ENCODE measurements at places on chromosomes 5 and 9.
A peak's percentile ranks its signal among the peaks of the same experiment; 100 is the strongest.

DNA sequence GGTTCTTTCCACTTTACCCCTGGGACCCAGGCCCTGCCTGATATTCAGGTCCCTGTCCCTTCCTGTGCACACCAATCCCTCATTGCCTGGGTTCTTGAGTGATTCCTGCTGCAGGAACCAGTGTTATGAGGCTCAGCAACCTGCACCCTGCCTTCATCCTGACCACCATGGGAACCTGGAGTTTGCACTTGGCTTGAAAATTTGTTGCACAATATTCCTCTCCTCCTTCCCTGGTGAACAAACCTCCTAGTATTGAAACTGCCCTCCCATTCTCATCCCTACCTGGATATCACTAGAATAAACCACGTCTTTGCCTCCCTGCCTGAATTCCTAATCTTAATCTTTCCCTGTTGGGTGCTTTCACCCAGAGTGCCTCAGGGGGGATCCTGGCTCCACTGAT is 52.1 kb upstream of the AFAP1L1 start:
- no peak overlapping the region for H3K27ac ChIP-seq
- H3K27me3 ChIP-seq, result peaks cover 2% of the 10 kb centered on the region
- H3K36me3 ChIP-seq, result no peaks in the 10 kb centered on the region

- no peak overlapping the region for H3K27ac ChIP-seq
- no peaks in the 10 kb centered on the region for H3K36me3 ChIP-seq
- no peaks in the 10 kb centered on the region for H3K4me1 ChIP-seq
- no peak for DNase-seq
Observed at GRCh38 chr5:2817031-2817603, 65.6 kb upstream of the IRX2 start.

GRCh38 chr9:4160249-4160648 is 139.6 kb downstream of the GLIS3 start:
- no peaks in the 10 kb centered on the region for H3K4me1 ChIP-seq
- H3K27me3 ChIP-seq, result no peaks in the 10 kb centered on the region
- H3K4me3 ChIP-seq, result no peak overlapping the region
- no peak for DNase-seq
- no peak overlapping the region for H3K27ac ChIP-seq

GRCh38 chr9:87085521-87085920 is 138.2 kb upstream of the GAS1 start:
- no peak for DNase-seq
- no peaks in the 10 kb centered on the region for H3K27me3 ChIP-seq
- no peaks in the 10 kb centered on the region for H3K36me3 ChIP-seq

DNA sequence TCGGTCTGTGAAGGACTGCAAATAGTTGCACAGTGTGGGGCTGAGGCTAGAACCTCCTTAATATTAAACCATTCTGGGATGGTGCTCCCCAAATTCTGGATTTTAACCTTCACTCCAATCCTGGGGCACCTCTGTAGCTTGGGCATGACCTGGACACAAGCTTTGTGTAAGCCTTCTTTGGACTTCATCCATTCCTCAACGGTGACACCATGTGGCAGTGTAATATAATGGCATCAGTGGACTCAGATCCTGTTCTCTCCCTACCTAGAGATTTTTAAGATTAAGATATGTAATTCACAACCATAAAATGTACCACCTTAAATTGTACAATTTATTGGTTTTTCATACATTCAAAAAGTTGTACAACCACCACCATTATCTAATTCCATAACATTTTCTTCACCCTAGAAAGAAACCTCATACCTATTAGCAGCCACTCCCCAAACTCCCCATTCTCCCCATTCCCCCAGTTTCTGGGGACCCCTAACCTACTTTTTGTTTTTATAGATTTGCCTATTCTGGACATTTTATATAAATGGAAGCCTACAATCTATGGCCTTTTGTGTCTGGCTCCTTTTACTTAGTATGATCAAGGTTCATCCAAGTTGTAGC is 4.8 kb upstream of the PLGRKT start:
- peaks cover 4% of the 10 kb centered on the region for H3K4me1 ChIP-seq
- H3K27ac ChIP-seq, result no peak overlapping the region
- peak; percentile 23 for DNase-seq
- no peaks in the 10 kb centered on the region for H3K36me3 ChIP-seq
- peaks cover 2% of the 10 kb centered on the region for H3K27me3 ChIP-seq

DNA sequence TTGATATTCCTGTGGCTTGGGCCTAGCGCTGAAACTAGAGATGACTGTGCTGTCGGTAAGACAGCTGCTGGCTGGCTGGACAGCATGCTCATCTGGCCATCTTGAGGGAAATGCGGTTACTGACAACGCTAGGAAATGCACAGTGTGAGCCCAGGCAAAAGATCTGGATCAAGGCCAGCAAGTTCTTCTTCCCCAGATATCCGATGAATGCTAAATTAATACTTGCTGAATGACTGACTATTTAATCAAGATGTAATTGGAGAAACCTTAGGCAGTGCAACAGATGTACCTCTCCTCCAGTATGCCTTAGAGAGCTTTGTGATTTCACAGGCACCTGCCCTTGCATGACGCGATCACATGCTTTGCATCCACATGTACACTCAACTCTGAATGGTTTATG is 659.1 kb downstream of the EFNA5 start:
- no peaks in the 10 kb centered on the region for H3K4me1 ChIP-seq
- no peak for DNase-seq
- no peaks in the 10 kb centered on the region for H3K27me3 ChIP-seq
- H3K4me3 ChIP-seq, result no peak overlapping the region

DNA sequence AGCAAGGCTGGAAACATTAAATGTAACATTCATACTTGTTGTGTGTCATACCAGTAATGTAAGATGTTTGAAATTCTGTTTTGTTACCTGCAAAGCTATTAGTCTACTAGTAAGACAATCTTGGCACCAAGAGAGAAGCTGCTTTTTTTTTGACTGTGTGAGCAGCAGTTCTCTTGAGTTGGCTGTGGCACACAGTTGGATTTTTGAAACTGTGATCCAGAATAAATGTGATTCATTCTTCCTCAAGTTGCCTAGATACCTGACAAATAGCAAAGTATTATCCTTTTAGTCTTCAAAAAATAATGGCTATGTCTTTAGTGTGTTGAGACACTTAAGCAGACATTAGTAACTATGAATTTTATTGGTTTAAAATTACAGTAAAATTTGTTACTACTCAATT is 57.2 kb upstream of the HAPLN1 start:
- no peak overlapping the region for H3K27ac ChIP-seq
- peaks cover 11% of the 10 kb centered on the region for H3K4me1 ChIP-seq
- DNase-seq, result no peak
- H3K4me3 ChIP-seq, result no peak overlapping the region
- H3K27me3 ChIP-seq, result no peaks in the 10 kb centered on the region

- no peak for DNase-seq
- H3K4me3 ChIP-seq, result no peak overlapping the region
- H3K27ac ChIP-seq, result no peak overlapping the region
- no peaks in the 10 kb centered on the region for H3K4me1 ChIP-seq
- H3K27me3 ChIP-seq, result no peaks in the 10 kb centered on the region
Observed at GRCh38 chr5:163106098-163106497, 331.3 kb upstream of the CCNG1 start.

GRCh38 chr5:14142202-14142826 is 828 bp upstream of the TRIO start:
- H3K4me3 ChIP-seq, result peak overlapping the region; percentile 57
- no peak for DNase-seq
- H3K27ac ChIP-seq, result peak overlapping the region; percentile 88
- H3K27me3 ChIP-seq, result peaks cover 2% of the 10 kb centered on the region

- no peaks in the 10 kb centered on the region for H3K4me1 ChIP-seq
- no peaks in the 10 kb centered on the region for H3K27me3 ChIP-seq
- H3K27ac ChIP-seq, result no peak overlapping the region
- H3K4me3 ChIP-seq, result no peak overlapping the region
- DNase-seq, result no peak
- no peaks in the 10 kb centered on the region for H3K36me3 ChIP-seq
Observed at GRCh38 chr5:43256261-43256966, 56.8 kb downstream of the HMGCS1 start.

DNA sequence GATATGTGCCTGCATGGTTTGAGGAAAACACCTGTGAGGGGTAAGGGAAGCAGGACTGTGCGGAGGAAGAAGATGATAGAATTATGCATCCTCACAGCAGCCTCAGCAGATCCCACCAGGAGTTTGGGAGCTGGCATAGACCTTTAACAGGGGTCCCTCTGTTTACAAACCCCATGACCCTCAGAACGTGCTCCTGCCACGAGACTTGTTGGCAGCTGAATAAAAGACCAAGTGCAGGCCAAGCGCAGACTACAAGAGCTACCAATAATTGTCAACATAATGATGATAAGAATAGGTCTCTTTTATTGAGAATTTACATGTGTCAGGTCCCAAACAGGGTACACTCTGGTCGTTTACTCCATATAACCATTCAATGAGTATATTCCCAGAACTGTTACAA is 236.0 kb downstream of the MED10 start:
- H3K4me1 ChIP-seq, result no peaks in the 10 kb centered on the region
- H3K27ac ChIP-seq, result no peak overlapping the region
- no peaks in the 10 kb centered on the region for H3K36me3 ChIP-seq
